Inflammatory macrophage treated with lipopolysaccharide for 4 hours (primary cell): ENCODE measurements at places on chromosomes 6 and 20.

DNA sequence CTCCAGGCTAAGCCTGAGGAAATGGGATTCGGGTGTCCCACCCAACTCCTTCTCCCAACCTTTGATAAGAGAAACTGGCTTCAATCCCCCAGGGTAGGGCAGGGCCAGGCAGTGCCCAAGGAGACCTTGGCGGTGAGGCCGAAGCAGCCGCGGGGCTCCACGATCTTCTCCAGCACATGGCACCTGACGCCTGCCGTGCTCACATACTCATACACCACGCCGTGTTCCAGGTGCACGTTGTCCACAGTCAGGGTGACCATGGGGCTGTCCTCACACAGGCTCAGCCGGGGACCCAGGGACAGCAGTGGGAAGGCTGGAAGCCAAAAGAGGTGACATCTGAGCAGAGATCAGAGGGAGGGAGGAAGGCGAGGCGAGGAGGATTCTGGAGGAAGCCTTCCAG lies 176.5 kb downstream of the PREX1 start:
- DNase-seq: no peak

GRCh38 chr6:156028335-156029131 lies 572.9 kb upstream of the NOX3 start:
- DNase-seq: peak; percentile 12

DNA sequence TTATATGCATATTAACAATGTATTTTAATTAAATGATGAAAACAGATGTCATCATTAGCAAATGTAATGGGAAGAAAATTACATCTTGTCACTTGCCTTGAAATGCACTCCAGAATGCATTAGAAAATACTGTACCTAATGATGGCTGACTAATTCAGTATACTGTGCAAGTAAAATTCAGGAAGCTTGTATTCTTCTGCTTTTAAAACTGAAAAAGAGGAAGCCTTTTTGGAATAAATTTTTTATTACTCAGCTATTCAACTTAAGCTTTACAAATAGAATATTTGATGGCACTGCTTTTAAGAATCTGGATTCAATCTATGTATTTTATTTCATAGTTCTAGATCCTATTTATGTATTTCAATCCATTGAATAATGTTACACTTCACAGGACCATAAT lies 195.5 kb downstream of the RIMS1 start:
- DNase-seq: peak; percentile 38

DNA sequence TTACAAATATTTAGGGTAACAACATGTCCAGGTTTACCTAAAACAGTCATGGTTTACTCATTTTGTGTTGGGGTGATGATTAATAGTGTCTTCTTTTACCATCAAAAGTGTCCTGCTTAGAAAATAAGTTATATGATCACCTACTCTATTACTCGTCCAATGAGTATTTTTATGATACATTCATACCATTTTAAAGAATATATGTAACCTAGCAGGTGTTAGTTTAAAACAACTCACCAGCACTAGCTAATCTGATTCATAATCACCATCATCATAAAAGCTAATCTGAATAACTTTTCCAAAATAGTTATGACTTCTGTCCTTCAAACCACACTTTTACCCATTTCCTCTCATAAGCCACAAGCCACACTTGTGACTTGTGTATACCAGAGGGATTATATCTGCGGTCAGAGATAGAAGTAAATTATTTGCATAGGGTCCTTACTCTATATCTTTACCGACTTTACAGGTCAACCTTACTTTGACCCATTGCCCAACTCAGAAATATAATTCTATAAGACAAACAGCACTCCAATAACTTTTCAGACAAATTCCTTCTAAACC lies 33.3 kb upstream of the NRN1 start:
- no peak for DNase-seq

GRCh38 chr6:36197739-36198221 lies 1.2 kb downstream of the BRPF3 start:
- no peak for DNase-seq
